ENCODE measurements at places on chromosomes 6 and 20.

DNA sequence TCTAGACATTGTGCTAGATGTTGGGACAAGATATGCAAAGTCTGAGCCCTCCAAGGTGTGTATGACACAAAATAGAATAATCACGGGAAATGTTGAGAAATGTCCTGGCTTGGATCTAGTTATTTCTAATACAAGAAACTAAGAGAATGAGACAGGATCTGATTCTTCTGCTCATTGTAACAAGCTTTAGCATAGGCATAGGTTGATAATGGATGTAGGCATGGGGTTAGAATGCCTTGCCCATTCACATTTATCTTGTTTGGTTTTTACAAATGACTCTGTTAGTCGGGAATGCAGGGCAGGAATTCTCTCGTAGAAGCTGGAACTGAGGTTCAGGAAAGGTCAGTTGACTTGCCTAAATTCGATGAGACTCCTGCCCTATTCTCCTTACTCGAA is 1.5 kb upstream of the SLC26A8 start:
- DNase-seq = no peak

DNA sequence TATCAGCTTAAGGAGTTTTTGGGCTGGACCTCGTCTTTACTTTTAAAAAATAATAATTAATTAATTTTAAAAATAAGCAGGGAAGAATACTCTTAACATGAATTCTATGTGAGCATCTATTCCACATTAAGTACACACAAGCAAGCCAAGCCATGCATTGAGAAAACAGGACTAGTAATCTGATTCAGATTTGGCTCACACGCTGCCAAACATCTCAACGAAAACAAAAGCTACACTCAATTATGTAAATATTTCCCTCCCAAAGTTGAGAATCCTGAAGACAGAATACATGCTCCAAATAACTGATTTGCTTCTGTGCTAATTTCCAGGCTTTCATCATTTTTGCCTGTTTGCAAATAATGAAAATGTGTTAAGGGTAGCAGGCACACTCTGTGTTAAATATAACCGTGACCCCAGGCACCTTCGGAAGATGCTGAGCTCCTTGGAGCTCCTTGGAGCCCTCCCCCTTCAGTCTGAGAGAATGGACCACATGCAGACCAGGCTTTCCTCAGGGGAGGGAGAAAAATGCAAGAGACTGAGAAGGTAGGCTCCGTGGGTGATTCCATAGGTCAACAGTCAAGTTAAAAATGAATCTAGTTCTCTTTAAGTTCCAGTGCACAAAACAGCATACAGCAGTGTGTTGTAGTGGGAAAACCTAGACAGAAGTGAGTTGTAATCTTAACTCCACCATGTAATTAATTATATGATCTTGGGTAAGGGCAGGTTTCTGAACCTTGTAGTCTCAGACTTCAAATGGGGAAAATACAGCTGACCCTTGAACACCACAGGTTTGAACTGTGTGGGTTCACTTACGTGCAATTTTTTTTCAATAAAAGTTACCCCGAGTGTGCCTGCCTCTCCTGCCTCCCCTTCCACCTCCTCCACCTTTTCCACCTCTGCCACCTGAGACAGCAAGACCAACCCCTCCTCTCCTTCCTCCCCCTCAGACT is 161.3 kb upstream of the RREB1 start:
- no peak for DNase-seq

- DNase-seq = no peak
Observed at GRCh38 chr6:128235556-128235955, 284.8 kb downstream of the PTPRK start.

DNA sequence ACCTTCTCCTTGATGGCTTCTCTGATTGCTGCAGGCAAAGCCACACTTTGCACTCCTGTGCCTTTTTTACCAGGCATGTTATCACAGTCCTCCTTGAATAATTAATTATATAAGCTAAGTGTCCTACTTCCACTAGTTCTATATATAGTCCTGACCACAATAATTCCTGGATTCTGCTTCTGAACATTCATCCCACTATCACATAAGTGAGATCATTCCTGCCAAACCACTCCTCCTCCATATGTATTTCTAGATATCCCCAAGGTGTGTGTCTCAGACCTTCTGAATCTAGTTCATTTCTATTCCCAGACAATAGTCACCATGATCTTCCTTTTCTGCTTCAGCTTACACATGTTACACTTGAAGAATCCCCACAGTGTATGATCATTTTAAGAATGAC is 1237.5 kb upstream of the MAP3K7 start:
- DNase-seq = no peak

- no peak for DNase-seq
Observed at GRCh38 chr6:120478650-120479049, 855.6 kb downstream of the TBC1D32 start.

DNA sequence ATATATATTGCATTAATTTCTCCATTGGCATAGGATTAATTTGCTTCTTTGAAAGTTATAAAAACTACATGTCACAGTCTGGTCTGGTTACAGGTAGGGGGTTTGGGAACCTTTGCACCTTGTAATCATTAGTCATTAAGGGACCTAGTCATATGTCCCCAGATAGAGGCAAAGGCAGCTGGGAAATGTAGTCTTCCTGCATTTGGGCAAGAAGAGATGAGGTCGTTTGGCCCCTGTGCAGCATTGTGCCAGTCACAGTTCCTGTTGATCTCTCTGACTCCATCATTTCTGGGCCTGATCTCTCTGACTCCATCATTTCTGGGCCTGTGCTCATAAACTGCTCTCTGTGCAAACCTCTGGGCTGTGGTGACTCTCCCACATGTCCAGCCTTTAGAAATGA is 73.2 kb downstream of the BCKDHB start:
- no peak for DNase-seq
